ENCODE measurements at places on chromosomes 5 and 9.

GRCh38 chr5:80239680-80240367 lies 16.0 kb downstream of the SERINC5 start:
- no peak for DNase-seq

- DNase-seq, result no peak
Measured at GRCh38 chr9:33304362-33304761, 14.0 kb downstream of the NFX1 start.

DNA sequence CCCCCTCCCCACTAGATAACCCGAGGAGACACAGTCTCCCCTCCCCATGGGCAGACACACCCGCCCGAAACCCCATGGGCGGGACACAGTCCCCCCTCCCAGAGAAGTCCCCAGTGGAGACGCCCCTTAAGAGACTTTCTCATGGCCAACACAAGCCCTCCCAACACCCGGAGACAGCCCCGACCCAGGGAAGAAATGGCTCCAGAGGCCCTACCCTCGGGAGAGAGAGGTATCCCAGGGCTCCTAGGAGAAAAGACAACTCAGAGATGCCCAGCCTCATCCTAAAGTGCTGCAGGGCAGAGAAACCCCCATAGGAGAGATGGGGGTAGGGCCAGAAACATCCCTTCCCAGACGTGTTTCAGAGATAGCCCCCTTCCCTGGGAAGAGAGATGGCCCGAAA lies 27.4 kb downstream of the PCDH1 start:
- DNase-seq, result no peak

GRCh38 chr9:111058166-111058565 lies 19.9 kb upstream of the LPAR1 start:
- DNase-seq, result no peak

- DNase-seq, result no peak
Measured at GRCh38 chr5:179765400-179765799, 28.4 kb upstream of the LTC4S start.

DNA sequence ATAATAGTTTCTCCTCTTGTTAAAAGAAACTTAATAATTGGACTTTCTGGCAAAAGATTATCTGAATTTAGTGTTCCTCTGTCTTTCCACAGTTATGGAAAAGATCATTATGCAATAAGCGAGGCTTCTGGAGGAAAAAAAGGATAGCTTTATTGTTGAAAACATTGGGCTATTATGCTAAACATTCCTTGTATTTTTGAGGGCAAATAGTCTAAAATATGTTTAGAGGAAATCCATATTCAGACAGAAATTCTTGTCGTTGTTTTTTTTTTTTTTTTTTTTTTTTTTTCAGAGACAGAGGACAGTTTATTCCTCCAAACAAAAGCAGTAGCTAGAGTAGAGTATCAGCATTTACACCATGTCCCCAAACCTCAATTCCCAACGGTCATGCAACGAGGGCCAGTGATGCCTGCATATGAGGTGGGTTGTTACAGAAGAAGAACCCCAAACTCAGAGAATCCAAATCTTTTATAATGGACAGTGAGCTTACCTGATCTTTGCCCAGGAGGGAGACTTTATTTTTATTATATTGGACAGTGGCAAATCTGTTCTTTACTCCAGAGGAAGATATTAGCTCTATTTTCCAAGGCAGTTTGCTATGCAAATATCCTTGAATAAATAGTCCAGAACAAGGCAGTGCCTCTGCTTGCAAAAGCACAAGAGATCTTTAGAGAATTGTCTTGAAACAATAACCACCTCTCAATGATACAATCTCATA lies 48.4 kb upstream of the CDK5RAP2 start:
- DNase-seq, result no peak

- DNase-seq, result no peak
Measured at GRCh38 chr5:4230471-4230785, 634.8 kb downstream of the IRX1 start.

DNA sequence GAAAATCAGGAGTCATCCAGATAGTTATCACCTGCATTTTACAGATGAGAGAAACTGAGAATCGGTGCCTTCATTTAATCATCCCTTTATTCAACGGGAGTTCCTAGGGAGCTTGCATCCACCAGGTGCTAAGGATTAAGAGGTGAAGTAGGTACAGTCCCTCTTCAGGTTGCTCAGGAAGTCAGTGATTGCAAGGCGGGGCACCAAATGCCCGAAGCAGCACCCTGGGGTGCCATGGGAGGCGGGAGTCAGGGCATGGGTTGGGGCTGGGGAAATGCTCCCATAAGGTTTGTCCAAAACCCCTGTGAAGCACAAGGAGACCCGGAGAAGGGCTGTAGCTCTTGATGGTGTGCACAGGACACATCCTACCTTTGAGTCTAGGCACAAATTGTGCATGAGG lies 98.8 kb upstream of the KLF4 start:
- DNase-seq, result no peak

GRCh38 chr5:102863764-102864560 lies 108.9 kb downstream of the PAM start:
- DNase-seq, result no peak

DNA sequence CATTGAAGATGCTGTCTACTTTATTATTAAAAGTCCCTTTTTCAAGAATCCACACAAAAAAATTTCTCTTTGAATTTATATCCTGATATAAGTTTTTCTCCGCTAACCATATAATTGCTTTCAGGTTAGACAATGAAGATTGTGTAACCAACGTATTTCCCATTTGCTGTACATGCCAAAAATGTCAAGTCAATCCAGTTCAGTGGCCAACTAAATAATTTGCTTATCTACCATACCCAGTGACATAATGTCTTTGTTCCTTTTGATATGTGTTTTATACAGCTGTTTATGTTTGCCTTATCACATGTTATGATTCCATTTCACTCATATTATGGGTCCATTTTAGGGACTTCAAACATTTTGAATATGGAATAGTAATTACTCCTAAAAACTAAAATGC lies 349.9 kb downstream of the EFNA5 start:
- DNase-seq, result no peak

- no peak for DNase-seq
Measured at GRCh38 chr5:118006219-118006618, 982.1 kb downstream of the DTWD2 start.

DNA sequence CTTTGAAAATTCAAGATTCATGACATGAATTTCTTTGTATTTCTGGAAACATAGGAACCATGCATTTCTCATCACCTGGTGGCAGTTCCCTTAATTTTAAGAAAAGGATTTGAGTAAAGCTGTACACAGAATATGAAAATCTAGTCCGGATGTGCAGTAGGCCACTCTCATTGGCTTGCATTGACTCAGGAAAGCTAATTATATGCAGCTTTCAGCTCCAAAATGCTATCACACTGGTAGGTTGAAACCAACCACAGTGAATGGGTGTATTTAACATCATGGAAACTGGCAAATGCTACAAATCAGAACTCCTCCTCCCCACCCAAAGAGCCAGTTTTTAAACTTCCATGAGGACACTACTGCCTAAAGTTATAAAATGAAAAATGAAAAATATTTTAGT lies 161.6 kb upstream of the FBXL17 start:
- no peak for DNase-seq

DNA sequence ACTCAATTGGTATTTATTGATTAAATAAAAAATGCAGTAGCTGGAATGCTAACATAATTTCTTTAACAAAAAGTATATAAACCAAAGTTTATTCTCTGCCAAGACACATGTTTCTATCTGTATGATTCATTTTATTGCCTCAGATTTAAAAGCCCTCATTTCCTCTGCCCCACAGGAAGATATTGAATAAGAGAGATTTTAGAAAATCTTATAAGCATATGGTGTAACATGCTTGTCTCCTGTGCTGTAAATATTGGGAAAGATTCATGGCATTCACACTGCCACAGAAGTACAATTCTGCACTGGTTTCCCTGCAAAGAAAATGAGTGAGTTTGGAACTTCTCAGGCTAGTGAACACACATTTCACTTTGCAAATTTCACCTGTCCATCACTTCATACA lies 134.9 kb upstream of the FBXL7 start:
- DNase-seq, result no peak

- no peak for DNase-seq
Measured at GRCh38 chr5:84382363-84383295, 2.1 kb downstream of the EDIL3 start.

- no peak for DNase-seq
Measured at GRCh38 chr9:127690735-127691134, 16.1 kb upstream of the CFAP157 start.

DNA sequence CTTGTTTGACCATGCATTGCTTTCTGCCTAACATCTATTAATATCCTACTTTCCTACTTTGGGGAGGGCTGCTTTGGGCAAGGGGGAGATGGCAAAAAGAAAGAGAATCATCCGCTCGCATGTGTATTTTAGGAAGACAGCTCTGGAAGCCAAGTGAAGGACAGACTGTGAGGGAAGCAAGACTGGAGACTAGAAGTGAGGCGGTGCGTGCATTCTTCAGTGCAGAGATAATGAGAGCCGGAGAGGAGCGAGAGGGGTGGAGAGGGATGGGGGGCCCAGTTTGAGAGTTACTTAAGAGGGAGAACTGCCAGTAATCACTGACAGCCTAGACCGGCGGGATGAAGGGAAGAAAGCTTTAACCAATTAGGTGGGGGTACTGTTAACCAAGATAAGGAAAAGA lies 151.7 kb upstream of the RAPGEF1 start:
- DNase-seq, result no peak

DNA sequence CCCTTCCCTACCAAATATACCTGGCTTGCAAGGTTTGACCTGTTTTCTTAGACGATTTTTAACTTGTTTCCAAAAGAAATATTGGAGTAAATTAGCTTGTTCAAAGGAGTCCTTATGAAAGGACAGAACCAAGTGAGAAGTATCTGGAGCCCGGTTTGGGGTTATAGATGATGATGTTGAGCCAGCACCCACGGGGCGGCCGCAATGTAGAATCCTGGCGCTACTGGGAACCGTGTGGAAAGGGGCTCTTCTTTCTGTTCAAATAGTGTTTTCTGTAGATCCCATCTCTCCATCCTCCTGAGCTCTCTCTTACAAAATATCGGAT lies 517 bp upstream of the EXOSC2 start:
- no peak for DNase-seq

- DNase-seq, result no peak
Measured at GRCh38 chr9:77946969-77947620, 84.5 kb downstream of the GNAQ start.

GRCh38 chr5:2906302-2907090 lies 155.0 kb upstream of the IRX2 start:
- no peak for DNase-seq

GRCh38 chr5:101102506-101102905 lies 199.4 kb upstream of the ST8SIA4 start:
- DNase-seq, result no peak

DNA sequence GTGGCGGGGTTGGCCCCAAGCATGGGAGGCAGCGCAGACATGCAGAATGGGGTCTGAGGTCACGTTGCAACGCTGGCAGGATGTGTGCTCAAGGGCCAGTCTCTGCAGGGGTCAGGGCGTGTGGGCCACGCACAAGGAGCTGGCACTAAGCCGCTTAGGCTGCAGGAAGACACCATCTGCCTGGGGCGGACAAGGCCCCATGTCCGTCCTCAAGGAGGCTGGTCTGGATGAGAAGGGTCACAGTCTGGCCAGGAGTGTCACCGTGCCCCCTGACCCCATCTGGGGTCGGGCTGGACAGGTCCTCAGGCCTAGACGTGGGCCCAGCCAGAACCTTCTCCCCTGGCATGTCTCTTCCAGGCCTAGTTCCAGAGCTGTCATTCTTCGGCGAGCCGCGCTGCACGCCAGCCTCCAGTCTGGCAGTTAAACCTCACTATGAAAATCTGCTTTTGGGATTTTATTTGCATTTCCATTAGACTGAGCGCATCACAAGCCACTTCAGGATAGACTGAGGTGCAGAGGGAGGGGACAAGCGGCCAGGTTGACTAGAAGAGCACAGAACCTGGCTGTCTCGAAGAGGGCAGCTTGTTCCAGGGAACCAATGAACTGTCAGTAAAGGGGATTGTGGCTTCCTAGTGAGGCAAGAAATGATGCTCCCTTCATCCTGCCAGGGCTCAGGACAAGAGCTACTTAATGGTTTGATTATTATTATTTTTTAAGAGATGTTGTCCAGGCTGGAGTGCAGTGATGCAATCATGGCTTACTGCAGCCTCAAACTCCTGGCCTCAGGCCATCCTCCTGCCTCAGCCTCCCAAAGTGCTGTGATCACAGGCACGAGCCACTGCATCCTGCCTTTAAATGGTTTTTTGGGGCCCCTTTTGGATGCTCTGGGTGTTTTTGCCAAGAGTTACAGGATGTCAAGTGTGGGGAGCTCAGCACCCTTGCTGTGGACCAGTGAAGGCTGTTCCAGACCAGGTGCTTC lies 4.3 kb downstream of the BRD3OS start:
- DNase-seq, result no peak

DNA sequence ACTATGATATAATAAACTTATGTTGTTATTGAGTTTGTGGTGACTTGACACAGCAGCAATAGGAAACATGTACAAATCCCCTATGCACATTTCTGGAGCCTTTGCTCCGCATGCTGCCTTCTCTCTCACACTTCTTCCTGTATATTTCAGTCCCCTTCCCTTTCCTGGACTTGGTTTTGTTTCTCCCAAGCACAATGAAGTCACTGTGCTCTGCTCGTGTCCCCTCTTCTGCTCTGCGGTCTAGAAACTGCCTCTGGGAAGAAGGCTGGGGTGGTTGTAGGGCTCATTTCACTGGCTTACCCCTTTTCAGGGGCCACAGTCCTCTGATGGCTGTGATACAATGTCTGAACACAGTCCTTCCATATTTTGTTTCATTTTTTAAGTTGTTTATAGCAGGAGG lies 15.7 kb upstream of the FGD3 start:
- no peak for DNase-seq

DNA sequence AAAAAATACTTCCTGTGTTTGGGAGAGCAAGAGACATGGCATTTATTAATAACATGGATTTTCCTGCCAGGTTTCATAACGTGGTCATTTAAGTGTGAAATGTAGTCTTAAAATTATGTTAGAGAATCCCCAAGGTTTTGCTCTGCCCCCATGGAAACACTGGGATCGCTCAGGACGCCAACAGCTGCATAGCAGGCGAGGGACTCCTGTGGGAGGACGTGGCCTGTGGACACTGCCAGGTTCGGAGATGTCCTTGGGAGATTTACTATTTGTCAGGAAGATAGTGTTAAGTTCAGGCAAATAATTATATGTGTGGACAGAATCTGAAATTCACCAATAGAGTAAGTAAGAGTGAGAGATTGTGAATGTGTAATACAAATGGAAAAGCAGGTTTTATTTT lies 977 bp downstream of the BTNL9 start:
- no peak for DNase-seq

DNA sequence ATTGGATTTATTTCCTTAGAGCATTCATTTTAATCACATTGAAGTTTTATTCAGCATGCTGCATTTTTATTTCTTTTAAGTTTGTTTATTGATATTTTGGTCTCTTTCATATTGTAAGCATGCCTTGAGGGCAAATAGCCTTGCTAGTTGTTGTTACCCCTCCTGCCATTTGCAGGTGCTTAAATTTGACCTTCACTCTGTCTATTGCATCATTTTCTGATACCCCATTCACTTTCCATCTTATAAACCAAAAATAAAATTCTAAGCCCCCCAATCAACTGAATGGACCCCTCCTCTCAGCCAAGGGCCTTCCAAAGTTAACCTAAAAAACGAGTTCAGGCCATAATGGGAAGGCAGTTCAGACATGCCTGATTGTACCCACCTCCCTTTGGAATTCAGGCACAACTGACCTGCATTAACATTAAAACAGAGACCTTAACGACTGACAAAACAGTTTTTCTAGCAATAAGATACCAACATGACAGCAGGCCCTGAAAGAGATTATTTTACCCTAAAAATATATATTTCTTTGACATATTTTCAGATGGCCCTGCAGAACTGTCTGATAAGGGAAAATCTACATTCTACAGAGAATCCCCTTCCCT lies 32.1 kb downstream of the TARS1 start:
- no peak for DNase-seq

All from activated effector memory CD4-positive, alpha-beta T cell treated with Interleukin-2 at 50 U/mL for 16 hours (primary cell).